ENCODE measurements at places on chromosomes 6 and 20.

DNA sequence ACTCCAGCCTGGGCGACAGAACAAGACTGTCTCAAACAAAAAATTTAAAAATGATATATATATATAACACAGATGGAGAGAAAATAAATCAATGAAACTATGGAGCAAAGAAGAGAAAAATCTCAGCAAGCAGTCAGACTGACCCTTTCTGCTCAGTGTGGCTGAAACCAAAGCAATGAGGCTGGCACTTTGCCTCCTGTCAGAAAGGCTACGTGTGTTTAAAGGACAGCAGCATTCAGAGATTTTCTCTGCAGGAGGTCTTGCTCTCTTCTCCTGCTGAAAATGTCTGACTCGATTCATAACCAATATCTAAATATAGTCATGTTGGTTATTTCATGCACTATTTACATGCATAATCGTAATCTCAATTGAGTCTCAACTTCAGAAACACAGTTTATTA lies 527.0 kb upstream of the JARID2 start:
- no peaks in the 10 kb centered on the region for H3K36me3 ChIP-seq
- H3K4me1 ChIP-seq: peaks cover 20% of the 10 kb centered on the region
- DNase-seq: no peak
- no peak overlapping the region for H3K4me3 ChIP-seq
- H3K27ac ChIP-seq: no peak overlapping the region

DNA sequence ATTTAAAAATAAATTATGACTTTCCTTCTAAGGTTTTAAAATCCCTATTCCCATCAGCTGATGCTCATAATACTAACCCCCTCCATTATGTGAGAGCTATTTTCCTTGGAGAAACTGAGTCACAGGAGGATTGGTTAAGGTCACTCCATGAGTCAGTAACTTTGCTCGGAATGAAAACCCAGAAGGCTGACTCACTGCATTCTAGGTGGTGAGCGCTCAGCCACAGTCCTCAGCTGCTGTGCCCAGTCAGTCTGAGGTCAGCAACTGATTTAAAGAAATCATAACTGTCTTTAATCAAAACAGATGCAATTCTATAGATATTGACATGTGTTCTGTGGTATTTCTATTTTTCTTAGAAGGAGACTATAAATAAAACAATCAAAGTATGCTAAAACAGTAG lies 359.2 kb downstream of the GJA1 start:
- no peaks in the 10 kb centered on the region for H3K4me1 ChIP-seq
- no peak overlapping the region for H3K4me3 ChIP-seq
- H3K36me3 ChIP-seq: no peaks in the 10 kb centered on the region
- no peaks in the 10 kb centered on the region for H3K27me3 ChIP-seq
- DNase-seq: no peak
- no peak overlapping the region for H3K27ac ChIP-seq

DNA sequence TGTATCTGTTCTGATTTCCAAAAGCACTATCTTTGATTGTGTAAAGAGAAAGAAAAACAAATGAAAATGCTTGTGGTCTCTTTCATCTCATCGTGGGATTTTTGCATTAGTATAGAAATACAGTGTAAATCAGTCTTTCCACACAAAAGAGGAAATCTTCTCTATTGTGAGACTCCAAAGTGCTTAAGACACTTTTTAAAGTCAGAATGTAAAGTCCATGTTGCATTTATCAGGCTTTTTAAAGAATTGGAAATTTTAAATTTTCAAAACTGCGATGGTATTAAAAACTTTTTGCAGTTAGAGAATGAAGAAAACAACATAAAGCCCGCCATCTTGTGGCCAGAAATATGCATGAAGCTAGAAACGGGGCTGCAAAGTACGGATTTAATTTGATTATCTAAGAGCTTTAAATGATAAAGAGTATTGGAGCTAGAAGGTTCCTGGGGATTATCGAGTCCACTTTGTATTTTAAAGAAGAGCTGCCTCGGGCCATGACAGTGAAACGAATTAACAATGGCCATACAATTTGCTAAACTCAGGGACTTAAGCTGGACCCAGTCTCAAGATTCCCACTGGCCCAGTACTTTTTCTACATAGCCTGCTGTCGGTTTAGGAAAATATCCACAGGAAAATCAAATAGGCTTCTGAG lies 339.6 kb downstream of the ARHGAP18 start:
- H3K36me3 ChIP-seq: no peaks in the 10 kb centered on the region
- no peak overlapping the region for H3K4me3 ChIP-seq
- no peak overlapping the region for H3K27ac ChIP-seq
- H3K27me3 ChIP-seq: no peaks in the 10 kb centered on the region

- no peaks in the 10 kb centered on the region for H3K36me3 ChIP-seq
- H3K4me3 ChIP-seq: no peak overlapping the region
- DNase-seq: no peak
Observed at GRCh38 chr6:135268263-135268662, 87.2 kb downstream of the MYB start.

GRCh38 chr20:33858666-33859065 lies 47.5 kb downstream of the CHMP4B start:
- peaks cover 43% of the 10 kb centered on the region for H3K36me3 ChIP-seq
- no peaks in the 10 kb centered on the region for H3K27me3 ChIP-seq
- H3K4me3 ChIP-seq: no peak overlapping the region
- H3K4me1 ChIP-seq: peaks cover 8% of the 10 kb centered on the region

GRCh38 chr6:123201869-123202372 lies 205.9 kb downstream of the CLVS2 start:
- H3K27me3 ChIP-seq: no peaks in the 10 kb centered on the region
- H3K27ac ChIP-seq: no peak overlapping the region
- DNase-seq: no peak
- no peaks in the 10 kb centered on the region for H3K4me1 ChIP-seq
- H3K4me3 ChIP-seq: no peak overlapping the region

GRCh38 chr20:62177307-62177706 lies 5.5 kb upstream of the MTG2 start:
- DNase-seq: no peak
- H3K27ac ChIP-seq: no peak overlapping the region
- peaks cover 76% of the 10 kb centered on the region for H3K36me3 ChIP-seq
- peaks cover 7% of the 10 kb centered on the region for H3K4me1 ChIP-seq

DNA sequence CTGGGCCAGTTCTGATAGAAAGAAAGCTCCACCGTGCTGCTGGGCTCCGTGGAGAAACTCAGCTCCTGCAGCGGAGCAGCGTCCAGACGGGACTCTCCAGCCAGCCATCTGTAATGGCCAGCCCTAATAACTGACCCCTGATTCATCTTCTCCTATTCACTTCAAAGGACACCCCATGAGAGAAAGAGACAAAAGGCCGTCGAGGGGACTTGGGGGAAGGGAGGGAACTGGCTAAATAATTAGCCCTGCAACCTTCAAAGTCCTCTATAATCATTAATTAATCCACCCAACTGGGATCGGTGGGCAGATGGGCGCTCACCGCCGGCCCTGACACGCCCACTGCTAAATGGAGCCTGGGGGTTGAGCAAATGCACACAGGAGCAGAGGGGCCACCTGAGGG lies 512.4 kb downstream of the CD83 start:
- no peaks in the 10 kb centered on the region for H3K4me1 ChIP-seq
- peaks cover 3% of the 10 kb centered on the region for H3K27me3 ChIP-seq
- no peaks in the 10 kb centered on the region for H3K36me3 ChIP-seq
- H3K27ac ChIP-seq: no peak overlapping the region
- no peak overlapping the region for H3K4me3 ChIP-seq

DNA sequence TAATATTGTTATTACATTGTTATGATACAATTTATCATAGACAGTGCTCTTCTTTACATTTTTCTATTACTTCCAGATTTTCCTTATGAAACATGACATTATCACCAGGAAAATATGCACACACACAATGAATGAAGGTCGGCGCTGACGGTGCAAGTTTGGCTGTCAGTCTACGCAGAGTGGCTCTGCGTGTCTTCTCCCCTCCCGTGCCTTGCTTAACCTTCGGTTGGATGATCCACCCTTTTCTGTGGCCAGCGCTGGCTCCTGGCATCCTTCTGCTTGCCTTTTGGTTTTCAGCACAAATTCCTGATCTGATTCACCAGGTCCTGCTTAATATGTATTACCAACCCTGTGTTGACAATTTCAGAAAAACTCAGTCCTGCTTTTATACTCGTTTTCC lies 157.4 kb downstream of the TSHZ2 start:
- H3K4me3 ChIP-seq: no peak overlapping the region
- no peaks in the 10 kb centered on the region for H3K36me3 ChIP-seq
- no peaks in the 10 kb centered on the region for H3K27me3 ChIP-seq
- no peak overlapping the region for H3K27ac ChIP-seq
- no peaks in the 10 kb centered on the region for H3K4me1 ChIP-seq
- DNase-seq: no peak

DNA sequence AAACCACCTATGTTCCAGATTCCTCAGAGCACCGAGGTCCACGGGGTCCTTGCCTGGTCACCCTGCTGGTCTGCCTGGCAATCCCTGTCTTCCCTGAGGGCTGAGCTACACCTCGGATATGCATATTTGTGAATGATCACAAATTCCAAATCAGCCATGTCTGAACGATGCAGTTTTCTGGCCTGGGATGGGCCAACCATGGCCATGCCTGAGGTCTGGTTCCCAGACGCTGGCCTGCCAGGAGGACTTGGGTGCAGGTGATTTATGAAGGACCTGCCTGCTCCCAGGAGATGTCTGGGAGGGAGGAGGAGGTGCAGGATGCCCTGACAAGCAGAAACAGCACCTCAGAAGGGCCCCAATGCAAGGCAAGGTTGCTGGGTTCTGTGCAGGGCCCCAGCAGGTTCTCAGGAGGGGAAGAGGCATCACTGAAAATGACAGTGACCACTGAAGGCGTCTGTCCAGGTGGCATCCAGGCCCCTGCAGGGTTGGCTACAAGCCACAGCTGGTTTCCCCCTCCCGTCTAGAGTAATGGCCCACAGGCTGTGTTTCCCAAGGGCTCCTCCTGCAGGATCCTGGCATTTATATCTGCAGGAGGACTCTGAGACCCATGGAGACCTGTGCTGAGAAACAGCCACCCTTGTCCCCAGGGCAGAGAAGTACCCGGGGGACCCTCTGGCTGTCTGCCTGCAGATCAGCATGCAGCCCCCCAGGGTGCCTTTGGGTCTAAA lies 205.3 kb downstream of the TAF4 start:
- no peaks in the 10 kb centered on the region for H3K27me3 ChIP-seq
- no peak overlapping the region for H3K4me3 ChIP-seq
- no peak for DNase-seq
- no peaks in the 10 kb centered on the region for H3K36me3 ChIP-seq
- no peaks in the 10 kb centered on the region for H3K4me1 ChIP-seq

All from esophagus squamous epithelium (tissue), 5 donors.